ENCODE measurements at places on chromosomes 13 and 19.
A peak's percentile ranks its signal among the peaks of the same experiment; 100 is the strongest.

DNA sequence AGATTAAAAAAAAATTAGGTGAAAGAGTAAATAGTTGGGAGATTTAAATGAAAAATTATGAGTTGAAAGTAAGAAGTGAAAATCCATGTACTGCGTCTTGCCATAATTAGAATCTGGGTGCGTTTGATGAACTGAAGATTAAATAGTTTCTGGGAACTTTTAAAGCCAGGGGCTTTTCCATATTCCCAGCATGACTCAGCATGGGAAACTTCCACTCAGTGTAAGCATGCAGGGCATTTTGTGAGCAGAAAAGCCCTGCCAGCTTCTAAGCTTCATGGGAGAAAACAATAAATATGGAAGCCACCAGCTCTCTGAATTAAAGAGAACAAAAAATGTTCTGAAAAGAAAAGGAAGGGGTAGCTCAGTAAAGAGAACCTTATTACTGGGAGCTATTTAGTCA, 62.0 kb upstream of the EDNRB start:
- no peak for DNase-seq

DNA sequence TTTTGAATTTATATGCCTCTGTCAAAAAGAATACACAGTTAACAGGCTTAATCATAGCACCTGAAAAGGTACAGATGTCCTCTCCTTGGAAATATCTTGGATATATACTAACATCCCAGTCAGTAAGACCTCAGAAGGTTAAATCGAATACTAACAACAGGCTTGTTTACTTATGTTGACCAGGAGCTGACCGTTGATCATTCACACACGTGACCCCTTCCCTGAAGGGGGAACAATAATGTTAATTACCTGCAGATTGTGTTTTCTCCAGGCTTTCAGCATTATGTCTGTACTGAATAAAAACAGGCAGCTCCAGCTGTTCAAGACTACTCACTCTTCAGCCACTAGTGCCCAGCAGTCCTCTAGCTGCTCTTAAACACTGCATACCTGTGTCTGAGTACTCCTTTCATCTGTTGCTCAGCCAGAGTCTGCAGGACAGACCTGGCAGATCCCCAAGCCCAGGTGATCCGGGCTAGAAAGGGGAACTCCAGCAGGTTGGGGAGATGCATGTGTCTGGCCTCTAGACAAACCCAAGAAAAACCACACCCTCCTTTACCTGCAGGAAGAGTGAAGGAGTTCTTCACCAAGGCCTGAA, 163.9 kb downstream of the RNF17 start:
- DNase-seq: no peak

- no peak for DNase-seq
These were observed 19.3 kb upstream of the TCF3 start for GRCh38 chr19:1671716-1672037.

DNA sequence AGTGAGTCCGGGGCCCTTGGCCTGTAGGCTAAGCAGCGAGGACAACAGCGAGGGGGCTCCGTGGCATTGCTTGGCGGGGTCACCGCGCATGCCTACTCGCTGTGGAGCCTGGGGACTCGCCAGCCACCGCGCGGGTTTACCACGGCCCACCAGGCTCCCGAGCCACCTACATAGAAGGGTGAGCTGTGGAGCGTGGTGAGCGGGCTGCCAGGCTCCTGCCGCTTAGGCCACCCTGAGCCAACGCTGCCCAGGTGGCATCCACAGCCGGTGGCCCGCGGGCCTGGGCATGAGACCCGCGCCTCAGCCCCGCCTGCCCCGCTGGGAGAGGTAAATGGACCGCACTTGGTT, 31.2 kb downstream of the C1QTNF9 start:
- no peak for DNase-seq

DNA sequence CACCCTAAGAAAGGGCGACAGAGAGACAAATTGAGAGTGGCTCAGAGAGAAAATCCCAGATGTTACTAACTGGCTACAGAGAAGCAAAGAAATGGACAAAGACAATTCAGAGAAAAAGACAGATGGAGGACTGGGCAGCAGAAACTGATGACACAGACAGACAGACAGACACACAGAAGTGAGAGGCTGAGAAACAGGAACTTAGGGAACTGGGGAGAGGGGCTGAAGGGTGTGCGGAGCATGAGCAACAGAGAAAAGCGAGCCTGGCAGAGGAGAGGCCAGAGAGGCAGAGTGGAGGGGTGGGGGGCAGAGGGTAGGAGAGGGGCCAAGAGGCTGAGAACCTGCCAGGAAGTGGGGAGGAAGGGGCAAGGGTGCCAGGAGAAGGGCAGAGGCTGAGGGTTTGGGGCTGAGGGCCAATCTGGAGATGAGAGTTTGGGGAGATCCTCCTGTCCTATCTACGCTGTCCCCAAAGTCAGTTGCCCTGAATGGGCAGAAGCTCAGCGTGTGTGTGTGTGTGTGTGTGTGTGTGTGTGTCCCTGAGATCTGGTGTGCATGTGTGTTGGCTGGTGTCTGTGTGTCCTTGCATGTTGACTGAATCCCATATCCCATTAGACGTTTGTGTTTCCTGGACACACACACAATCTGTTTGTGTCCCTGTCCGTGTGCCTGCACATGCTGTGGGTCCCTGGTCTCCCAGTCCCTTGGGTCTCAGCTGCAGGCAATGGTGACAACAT, 5.6 kb upstream of the ERFL start:
- DNase-seq: no peak

DNA sequence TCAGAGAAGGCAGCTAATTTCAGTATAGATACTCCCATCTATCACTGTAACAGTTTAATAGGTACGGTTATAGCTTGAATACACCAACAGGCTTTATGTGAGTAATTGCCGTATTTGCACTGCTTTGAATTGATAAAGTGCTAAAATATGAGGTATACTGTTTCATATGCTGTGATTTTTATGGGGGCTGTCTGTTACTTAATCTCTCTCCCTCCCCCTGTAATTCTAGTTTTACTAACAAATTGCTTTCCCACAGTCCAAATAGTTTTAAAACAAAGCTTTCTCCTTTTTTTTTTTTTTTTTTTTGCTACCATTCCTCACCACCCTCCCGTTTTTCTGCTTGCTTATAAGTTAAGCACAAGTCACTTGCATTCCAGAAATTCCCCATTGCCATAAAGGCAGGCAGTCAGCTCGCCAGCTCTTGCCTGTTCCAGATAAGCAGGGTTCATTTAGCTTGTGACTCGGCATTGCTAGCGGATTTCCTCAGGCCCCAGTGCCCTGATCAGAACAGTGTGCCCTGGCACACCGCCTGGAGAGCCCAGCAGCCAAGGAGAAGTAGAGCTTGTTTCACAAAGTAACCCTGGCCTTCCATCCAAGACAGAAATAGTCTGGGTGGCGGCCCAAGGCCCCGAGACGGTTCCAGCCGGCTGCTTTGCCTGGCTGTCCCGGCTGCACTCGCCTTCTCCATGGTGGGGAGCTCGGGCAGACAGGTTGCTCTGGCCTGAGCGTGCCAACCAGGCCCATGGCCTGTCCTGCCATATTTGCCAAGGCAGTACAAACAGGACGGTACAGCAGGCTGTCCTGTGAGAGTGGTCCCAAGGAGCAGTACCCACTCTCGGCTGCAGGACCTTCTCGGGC, 43.5 kb upstream of the NPAS1 start:
- no peak for DNase-seq

- no peak for DNase-seq
These were observed 90.0 kb downstream of the CAB39L start for GRCh38 chr13:49353908-49354307.

GRCh38 chr19:38735257-38735686, 9.0 kb downstream of the CAPN12 start:
- DNase-seq: peak; percentile 49

GRCh38 chr19:22533761-22534160, 100.4 kb upstream of the ZNF492 start:
- no peak for DNase-seq

- DNase-seq: no peak
These were observed 150.6 kb downstream of the DIAPH3 start for GRCh38 chr13:60013166-60013565.

- DNase-seq: no peak
These were observed 529.3 kb downstream of the IRS2 start for GRCh38 chr13:109256866-109257760.

DNA sequence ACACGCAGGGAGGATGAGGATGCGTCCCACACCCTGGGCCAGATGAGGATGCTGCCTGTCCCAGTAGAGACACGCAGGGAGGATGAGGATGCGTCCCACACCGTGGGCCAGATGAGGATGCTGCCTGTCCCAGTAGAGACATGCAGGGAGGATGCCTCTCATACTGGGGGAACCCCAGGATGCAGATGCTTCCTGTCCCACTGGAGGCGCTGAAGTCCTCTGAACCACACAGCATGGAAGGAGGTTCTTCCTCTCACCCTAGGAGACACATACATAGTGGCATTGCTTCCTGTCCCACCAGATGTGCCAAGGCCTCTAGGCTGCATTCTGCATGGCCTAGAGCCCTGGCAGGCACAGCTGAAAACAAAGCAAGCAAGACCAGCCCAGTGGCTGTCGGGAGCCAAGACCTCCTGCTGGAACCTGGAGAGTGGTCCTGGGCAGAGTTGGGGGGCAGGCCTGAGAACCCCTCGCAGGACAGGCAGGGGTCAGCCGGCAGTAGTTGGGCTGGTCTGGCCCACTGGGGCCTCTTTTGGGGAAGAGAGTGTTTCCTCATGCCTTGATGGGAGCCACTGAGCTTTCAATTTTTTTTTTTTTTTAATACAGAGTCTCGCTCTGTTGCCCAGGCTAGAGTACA, 4.3 kb downstream of the HPN start:
- no peak for DNase-seq

DNA sequence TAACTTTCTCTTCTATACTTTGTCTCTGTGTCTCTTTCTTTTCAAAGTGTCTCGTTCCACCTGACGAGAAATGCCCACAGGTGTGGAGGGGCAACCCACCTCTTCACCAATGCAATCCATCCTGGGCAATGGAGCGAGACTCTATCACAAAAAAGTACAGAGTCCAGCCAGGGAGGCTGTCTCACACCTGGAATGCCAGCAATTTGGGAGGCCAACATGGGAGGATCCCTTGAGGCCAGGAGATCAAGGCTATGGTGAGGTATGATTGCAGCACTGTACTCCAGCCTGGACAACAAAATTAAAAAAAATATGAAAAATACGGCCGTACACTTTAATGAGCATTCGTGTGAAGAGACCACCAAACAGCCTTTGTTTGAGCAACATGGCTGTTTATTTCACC, 2.8 kb upstream of the ZNF600 start:
- DNase-seq: no peak

DNA sequence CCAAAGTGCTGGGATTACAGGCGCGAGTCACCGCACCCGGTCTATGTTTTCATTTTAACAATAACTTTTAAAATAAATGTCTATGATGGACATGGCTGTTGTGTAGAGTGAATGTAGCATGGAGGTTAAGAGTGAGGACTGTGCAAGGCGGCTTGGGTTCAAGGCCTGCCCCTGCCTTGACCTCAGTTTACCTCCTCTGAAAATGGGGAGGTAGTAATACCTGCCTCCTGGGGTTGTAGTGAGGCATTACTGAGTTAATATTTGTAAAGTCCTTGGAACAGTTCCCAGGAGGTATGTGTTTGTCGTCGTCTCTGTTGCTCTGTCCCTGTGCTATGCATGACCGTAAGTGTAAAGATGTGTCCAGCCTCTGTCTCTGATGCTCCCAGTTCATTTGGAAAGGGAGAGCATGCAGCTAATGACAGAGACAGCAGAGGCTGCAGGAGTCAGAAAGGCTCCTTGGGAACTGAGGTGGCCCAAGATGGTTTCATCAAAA, 9.4 kb downstream of the GARRE1 start:
- no peak for DNase-seq
